Dorsolateral prefrontal cortex (tissue), 122 donors: ENCODE measurements at places on chromosomes 4 and X.

DNA sequence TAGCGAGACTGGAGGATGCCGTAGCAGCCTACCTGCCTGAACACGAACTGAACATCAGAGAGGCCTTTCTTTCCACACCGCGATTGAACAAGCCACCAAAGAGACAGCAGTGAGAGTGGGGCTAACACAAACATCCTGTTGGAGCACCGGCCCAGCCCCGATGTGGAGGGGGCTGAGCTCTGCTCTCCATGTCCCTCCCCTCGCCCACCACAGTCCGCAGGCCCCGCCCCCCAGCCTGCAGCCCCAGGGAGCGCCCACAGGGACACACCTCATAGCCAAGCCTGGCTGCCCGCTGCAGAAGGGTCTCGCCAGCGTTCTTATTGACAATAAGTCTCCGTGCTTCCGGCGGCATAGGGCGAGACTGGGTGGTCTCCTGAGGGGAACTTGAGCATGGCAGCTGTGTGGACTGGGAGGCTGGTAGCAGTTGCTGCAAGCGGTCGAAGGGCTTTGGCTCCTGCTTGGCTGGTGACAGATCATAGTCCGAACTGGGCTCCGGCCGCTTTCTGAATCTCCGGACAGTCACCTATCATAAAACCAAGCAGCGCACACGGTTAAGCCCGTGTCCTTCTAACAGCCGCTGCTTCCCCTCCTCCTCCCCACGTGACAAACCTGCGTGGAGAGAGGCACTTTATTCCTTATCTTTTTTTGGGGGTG is 35.8 kb downstream of the BCOR start:
- no peak for DNase-seq

- DNase-seq = no peak
Measured at GRCh38 chrX:99371976-99372595, 1038.0 kb downstream of the PCDH19 start.

DNA sequence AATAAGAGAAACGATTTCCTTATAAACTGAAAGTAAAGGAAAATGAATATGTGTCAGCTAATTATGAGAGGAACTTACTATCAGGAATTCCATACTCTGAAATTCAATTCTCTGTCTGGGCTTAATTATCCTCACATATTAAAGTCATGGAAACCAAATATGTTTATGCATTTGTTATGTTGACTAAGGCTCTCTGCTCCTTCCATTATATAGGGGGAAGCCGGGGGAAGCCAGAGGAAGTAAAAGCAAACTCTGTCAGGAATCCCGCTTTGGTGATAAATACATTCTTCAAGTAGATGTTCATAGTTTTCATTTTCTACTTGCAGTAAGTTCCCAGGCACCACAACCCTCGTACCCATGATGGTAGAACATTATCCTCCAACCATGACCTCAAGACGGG is 142.8 kb upstream of the VCX2 start:
- no peak for DNase-seq

DNA sequence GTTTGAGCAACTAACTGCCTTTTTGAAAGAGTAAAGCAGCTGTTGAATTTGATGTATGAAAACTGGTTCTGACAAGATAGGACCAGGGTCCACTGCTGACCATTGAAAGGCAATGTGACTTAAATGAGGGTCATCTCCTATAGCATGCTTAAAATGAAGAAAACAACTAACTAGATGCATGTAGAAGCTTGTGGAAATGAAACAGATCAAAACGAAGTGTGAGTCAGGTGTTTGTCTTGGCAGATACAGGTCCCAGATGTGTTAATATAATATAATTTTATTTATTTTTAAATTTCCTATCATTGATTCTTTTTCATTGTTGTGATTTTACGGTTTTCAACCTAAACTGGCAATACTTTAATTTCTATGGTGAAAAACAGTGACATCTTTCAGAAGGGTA is 83.6 kb downstream of the ATOH1 start:
- DNase-seq = no peak

GRCh38 chr4:108885211-108885610 is 122.4 kb upstream of the ETNPPL start:
- DNase-seq = no peak

GRCh38 chr4:31983246-31983645 is 1263.1 kb downstream of the PCDH7 start:
- no peak for DNase-seq

- DNase-seq = no peak
Measured at GRCh38 chr4:4719436-4719835, 140.0 kb upstream of the MSX1 start.

- DNase-seq = no peak
Measured at GRCh38 chrX:1164322-1165288, 47.8 kb downstream of the CRLF2 start.

- no peak for DNase-seq
Measured at GRCh38 chr4:70754470-70754869, 32.7 kb downstream of the RUFY3 start.

DNA sequence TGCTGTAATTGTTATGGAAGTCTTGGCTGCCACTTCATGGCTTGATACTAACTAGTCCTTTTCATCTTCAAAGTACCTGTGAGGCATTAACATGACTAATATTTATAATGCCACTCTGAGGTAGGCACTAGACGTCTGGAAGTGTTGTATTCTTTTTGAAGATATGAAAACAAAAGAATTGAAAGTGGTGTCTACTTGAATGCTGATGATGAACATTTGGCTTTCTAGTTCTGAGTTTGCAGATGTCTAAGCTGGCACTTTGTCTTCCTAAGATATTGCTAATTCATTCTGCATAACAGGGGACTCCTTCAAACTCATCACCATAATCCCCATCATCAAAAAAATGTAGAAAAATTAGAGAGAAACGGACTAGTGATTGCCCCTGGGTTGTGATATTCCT is 41.6 kb upstream of the HAND2 start:
- no peak for DNase-seq

DNA sequence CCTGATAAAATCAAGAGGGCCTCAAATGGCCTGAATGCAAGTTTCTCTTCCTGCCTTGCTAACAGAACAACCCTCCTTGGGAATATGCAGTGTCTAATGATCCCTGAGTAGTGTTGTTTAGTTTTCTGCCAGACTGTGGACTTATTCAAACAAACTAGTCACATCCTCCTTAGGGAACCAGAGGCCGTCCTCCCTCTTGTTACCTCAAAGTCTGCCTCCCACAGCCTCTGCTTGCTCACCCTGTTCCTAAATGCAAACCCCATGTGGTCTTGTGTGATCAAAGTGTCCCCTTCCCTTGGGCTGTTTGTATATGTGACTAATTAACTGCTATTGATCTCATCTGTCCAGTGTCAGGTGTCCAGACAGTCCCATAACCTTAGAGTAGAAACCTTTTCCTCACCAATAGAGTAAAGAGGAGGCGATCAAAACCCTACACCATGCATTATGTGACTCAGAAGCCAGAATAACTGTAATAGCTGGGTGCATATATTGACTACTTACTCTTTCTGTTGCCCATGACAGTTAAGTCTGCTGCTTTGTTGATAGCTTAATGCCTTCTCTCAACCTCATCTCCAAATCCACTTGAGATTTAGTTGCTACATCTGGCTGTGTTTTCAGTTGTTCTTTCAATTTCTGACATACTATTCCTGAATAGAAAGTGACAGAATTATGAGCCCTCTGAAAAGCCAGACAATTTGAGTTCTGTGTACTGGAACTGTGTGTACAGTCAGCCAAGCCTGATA is 473.0 kb upstream of the NWD2 start:
- DNase-seq = no peak

GRCh38 chr4:162909952-162910351 is 256.7 kb downstream of the NAF1 start:
- DNase-seq = no peak

GRCh38 chr4:74283614-74284013 is 24.7 kb upstream of the EPGN start:
- no peak for DNase-seq

DNA sequence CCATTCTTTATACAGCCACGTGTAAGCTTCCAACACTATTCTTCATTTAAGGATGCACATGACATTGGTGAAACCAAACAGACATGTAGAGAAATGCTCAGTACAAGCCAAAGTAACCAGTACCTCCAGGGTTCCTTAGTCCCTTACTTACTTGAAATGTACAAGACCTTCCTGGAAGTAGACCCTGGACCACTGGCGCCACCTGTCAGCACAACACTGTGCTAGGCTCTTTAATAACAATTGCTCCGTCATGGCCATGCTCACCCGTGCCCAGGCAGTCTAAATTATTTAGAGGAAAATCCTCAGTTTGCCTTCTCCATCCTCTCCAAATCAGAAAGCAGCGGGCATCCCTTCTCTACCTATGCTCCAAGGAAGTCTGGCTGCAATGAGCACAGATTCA is 52.7 kb downstream of the ADGRA3 start:
- no peak for DNase-seq

GRCh38 chrX:109475174-109475891 is 6.6 kb downstream of the GUCY2F start:
- peak; percentile 45 for DNase-seq

- DNase-seq = peak; percentile 75
Measured at GRCh38 chr4:170089668-170090351, at the start of gene AADAT. TSS of gene AADAT (minus strand) at chr4:170089956. CDS start at chr4:170089690, 266 bp downstream.

DNA sequence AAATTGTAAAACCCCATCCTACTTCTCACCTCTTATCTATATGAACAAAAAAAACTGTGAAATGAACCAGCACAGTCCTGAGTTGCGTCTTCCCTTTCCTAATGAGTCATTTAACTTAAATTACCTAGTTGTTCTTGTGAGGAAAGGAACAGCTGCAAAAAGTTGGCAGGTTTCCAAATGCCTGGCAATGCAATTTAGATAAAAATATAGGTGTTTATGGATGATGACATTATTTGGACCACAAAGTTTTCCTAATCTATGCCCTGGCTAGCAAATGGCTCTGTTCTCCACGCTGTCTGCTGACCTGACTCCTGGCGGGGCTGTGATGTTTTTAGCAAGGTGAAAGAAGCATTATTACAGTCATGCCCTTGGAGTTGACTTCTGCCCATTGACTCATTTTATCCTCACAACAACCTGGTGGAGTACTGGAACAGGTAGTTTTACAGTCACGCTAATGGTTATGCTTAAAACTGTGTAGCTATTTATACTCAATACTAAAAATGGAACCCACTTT is 29.8 kb upstream of the RELL1 start:
- no peak for DNase-seq

DNA sequence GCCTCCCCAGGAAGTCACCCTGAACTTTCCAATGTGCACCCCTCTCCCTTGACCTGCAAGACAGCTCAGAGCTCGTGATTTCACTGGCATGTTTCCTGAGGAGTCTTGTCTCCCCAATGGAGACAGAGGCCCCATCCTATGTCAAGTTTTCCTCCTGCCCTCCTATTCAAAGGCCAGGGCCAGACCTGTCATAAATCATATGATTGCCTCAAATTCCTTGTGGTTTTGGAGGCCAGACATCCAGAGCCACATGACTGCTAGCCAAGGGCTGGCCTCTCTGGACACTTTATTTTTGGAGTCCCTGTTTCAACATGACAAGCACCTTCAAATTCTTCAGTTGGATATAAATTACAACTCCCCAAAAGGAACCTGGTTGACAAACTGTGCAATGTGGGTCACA is 76.0 kb upstream of the TFDP3 start:
- DNase-seq = no peak

- no peak for DNase-seq
Measured at GRCh38 chr4:131566026-131566425, 1583.1 kb upstream of the PCDH10 start.

GRCh38 chrX:8274170-8274569 is 103.1 kb upstream of the VCX2 start:
- no peak for DNase-seq

GRCh38 chrX:964831-965416 is 247.5 kb downstream of the CRLF2 start:
- DNase-seq = no peak

DNA sequence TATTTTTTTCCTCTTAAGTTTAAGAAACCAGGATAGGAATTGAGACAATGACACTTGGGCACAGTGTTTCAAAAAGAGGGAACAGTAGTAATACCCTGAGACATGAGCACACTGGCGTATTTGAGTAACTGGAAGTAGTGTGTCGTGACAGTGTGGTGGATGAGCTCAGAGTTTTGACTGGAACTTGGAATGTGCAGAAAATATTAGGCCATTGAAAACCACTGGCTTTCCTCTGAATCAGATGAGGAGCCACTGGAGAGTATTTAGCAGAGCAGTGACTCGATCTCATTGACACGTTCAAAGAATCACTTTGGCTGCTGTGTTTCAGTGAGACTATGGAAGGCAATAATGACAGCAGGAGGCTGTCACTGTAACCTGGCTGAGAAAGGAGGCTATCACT is 1531.2 kb downstream of the STIM2 start:
- DNase-seq = no peak

DNA sequence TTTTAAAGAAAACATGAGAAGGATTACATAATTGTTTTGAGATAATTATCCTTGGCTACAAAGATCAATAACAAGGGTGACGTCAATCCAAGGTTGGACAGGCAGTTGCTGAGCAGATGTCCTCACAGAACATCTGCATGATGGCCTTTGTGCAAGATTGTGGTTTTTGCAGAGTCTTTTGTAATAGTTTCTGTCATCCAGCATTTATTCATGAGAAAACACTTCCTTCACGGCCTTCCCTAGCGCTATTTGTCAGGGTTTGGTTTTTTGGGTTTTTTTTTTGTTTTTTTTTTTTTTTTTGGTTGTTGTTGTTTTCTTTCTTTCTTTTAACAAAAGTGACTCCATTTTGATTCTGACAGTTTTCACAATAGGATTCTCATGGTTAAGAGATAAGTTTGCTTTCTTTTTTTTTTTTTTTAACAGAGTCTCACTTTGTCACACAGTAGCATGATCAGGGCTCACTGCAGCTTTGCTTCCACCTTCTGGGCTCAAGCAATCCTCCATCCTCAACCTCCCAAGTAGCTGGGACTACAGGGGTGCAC is 31.5 kb upstream of the ELF2 start:
- no peak for DNase-seq

DNA sequence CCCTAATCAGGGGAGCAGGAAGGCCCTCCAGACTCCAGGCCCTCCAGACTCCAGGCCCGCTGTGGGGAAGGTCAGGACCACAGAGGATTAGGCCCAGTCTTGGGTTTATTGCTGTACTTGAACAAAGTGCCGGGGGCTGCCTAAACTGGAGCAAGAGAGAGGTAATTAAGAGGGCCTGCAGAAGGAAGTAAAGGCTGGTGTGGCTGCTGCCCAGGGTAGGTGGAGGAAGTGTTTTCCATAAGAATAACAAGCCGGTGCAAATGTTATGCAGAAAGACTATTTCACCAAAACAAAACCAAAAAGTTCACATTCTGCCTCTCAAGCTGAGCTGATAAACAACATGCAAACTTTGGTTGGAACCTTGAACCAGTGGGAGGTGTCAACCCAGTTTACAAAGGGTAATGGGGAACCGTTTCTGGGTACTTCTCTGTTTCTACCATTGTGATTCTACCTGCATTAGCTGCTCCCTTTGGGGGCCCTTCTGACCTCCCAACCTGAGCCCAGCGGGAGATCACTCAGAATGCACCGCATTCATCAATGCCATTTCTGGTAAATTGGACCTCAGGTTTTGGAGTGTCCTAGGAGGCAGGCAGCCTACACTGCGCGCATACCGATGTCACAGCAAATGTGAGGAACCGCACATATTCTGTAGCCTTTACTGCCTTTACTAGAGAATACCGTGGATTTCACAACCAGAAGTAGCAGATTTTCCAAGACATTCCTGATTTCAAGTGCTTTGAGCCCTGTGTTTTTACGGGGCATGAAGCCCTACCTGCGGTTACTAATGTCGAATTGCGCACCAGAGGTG is 59.7 kb upstream of the BCOR start:
- no peak for DNase-seq

- DNase-seq = no peak
Measured at GRCh38 chrX:31609130-31609529, 537.3 kb upstream of the FTHL17 start.
